ENCODE measurements at places on chromosomes 13 and 19. TPM values are rescaled to one million over a fixed set of nuclear protein-coding genes. Genes with fewer than 3 reads are reported as not detected.

The CD22 gene
- not detected for total RNA-seq

The LGALS14 gene
- not detected for total RNA-seq

The NCCRP1 gene
- total RNA-seq = not detected

The CGB1 gene
- not detected for total RNA-seq

The GPR12 gene
- 34.8 TPM for total RNA-seq

The CALR gene
- total RNA-seq = 280 TPM

The SHISA7 gene
- 4.2 TPM for total RNA-seq

The THSD1 gene
- 15.0 TPM for total RNA-seq

The SERTAD1 gene
- total RNA-seq = 2.8 TPM

The CEACAM5 gene
- not detected for total RNA-seq

The SH2D3A gene
- not detected for total RNA-seq

The KIR3DL2 gene
- not detected for total RNA-seq

The SPACA7 gene
- not detected for total RNA-seq

The ITM2B gene
- 135 TPM for total RNA-seq

The FGF14 gene
- 69.1 TPM for total RNA-seq

The ZNF382 gene
- total RNA-seq = 110 TPM

The ADGRE1 gene
- not detected for total RNA-seq

The FDX2 gene
- total RNA-seq = 14.7 TPM

The PDE4C gene
- total RNA-seq = 0.47 TPM

The CASP14 gene
- total RNA-seq = not detected

The ZNF497 gene
- total RNA-seq = 5.9 TPM

The FXYD3 gene
- not detected for total RNA-seq

The KLK2 gene
- total RNA-seq = not detected

The PTGIR gene
- total RNA-seq = not detected

The SIGLEC8 gene
- total RNA-seq = 2.0 TPM

The CPB2 gene
- total RNA-seq = not detected

The IFNL1 gene
- total RNA-seq = not detected

The CGB5 gene
- not detected for total RNA-seq

The POU4F1 gene
- total RNA-seq = under 0.01 TPM

The ZFR2 gene
- total RNA-seq = 6.2 TPM

The TNFSF13B gene
- total RNA-seq = 0.78 TPM

The KEAP1 gene
- 32.9 TPM for total RNA-seq

The ZNF723 gene
- total RNA-seq = not detected

The NEK5 gene
- 0.94 TPM for total RNA-seq

The MIA gene
- not detected for total RNA-seq

The HOMER3 gene
- 12.8 TPM for total RNA-seq

The NPAS1 gene
- 5.8 TPM for total RNA-seq

The ZNF729 gene
- total RNA-seq = not detected

The MARK4 gene
- total RNA-seq = 19.2 TPM

The DPP9 gene
- 5.5 TPM for total RNA-seq

The WDR62 gene
- total RNA-seq = 0.78 TPM

The CFAP97D2 gene
- not detected for total RNA-seq

The ZNF493 gene
- 190 TPM for total RNA-seq

Data from occipital lobe (tissue), 3 donors.